ENCODE measurements at places on chromosomes 4 and X.

- DNase-seq, result no peak
These were observed 808 bp downstream of the HUWE1 start for GRCh38 chrX:53685711-53686110.

DNA sequence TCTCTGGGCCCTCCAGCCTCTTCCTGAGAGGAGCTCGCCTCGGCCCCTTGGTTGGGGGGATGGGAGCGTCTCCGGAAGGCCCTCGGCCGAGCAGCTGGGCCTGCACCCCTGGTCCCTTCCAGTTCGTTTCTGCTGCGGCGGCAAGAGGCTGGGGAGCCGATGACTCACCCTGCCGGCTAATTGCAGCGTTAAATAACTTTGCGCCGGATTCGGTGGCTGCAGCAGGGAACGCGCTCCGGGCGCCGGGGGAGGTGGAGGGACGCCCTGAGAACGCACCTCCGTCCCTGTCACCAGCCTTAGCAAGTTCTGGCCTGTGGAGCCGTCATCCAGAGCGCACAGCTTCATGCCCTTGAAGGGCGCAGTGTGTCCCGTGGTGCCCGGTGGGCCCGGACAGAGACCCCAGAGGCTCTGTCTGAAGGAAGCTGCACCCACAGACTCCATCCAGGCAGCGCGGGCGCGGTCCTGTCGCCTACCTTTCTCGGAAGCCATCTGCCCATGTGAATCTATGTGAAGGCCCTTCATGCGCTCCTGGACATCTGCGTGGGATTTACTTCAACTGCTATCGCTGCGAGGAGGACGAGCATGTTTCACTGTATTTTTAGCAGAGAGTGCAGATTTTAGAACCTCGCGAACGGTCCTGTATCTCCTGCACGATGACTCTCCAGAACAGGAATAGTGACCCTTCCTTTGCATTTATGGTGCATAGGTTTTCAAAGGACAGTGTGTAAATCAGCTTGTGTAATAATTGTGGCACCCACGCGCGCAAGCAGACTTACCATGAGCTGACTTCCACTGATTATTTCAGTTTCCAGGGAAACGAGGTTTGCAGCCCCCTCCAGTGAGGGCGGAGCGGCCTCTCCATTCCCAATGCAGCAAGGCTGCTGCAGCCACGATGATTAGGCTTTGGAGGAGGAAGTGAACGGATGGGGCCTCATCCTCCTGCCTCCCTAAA lies 1.7 kb upstream of the TMEM271 start:
- DNase-seq, result no peak

- no peak for DNase-seq
These were observed 6.0 kb downstream of the EREG start for GRCh38 chr4:74370912-74371311.

DNA sequence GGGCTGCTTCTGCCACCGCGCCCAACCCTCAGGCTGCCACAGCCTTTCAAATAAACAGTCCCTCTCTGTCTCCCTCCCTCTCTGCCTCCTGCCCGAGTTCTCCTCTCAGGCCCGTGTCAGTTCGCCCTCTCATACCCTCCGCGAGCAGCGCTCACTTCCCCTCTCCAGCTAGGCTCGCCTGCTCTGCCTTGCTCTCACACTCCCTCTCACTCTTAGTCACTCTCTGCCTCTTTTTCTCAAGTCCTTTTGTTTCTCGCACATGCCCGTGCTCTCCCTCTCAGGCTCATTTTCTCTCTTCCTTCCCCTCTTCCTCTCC lies 3.2 kb downstream of the EFNB1 start:
- no peak for DNase-seq

DNA sequence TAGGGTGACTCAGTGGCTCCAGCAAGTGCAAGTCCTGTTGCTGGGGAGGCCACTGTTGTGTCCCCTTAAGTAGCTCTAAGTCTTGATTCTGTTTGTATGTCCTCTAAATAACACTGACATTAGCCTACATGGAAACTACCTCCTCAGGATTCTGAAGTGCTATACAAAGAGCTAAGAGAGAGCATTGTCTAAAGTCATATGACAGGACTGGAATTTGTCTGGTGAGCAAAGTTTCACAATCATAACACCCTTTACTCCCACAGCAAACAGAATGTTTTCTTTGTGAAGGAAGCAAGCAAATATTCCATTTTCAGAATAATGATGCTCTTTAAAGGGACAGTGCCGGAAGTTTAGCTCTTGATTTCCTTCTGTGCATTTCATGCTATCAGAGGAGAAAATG lies 23.4 kb upstream of the CT47A1 start:
- no peak for DNase-seq

DNA sequence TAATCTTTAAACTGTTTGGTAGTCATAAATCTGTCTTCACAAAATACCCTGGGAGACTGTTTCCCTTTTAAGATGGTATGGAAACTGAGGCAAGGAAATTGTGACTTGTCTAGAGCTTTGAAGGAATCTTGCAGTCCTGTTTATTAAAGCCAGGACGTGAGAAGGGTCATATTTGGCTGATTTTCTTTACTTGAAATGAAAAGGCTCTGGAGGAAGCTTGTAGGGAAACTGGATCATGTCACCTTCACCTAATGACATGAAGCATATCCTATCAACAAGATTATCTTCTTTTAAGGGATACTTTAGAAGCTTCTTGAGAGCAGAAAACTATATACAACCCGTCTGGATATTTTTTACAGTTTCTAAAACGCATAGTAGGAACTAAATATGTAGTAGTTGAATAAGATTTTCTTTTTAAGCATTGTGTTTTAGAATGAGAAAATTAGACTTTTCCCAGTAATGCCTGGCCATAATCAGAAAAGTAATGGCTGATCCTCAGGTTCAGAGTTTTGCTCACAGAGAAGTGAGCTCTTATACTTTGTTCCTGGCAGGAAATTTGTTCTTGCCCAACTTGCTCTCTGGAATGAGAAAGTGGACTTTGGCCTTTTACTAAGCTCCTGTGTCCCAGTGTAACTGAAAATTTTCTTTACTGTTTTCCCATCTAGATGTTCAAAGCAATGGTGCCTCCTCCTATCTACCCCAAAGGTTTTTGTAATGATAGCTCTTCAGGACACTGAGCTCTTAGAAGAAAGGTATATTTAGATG lies 136.8 kb upstream of the AFF2 start:
- no peak for DNase-seq

DNA sequence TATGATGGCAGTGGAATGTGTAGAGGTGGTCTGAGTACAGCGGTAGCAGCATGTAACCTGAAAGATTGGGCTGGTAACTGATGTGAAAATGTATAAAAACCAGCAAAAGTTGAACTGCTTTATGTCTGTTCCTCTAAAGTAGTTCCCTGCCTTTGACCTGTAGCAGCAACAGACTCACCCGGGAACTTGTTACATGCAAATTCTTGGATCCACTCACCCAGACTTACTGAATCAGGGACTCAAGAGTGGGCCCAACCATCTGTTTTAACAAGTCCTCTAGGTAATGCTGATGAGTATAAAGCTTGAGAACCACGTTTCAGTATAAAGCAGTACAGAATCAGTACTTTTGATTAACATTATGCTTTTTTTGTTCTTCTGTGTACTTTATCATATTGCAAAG lies 84.7 kb downstream of the RAP1GDS1 start:
- no peak for DNase-seq
